Hematopoietic multipotent progenitor cell treated with erythropoietin and hydrocortisone succinate and interleukin-3 and kit ligand, for 17 days (in vitro differentiated cells): ENCODE measurements at places on chromosomes 1 and 21.

- DNase-seq: no peak
These were observed 2.1 kb upstream of the ATXN7L2 start for GRCh38 chr1:109481646-109482045.

DNA sequence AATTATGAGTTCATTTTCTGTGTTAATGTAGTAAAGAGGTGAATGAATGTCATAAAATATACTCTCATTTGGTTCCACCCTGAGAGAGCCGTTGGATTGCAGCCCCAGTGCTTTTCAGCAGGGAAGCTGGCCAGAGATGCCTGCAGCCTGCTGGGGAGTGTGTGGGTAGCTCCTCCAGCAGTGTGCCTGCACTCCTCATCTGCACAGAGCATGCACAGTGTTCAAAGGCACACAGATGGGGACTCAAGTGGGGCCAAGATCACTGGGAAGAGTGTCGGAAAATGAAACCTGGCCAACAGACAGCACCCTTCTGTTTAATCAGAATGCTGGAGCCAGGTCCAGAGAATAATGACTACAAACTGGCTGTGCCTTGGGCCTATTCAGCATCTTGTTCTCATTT, 206.8 kb downstream of the ST6GALNAC3 start:
- no peak for DNase-seq

DNA sequence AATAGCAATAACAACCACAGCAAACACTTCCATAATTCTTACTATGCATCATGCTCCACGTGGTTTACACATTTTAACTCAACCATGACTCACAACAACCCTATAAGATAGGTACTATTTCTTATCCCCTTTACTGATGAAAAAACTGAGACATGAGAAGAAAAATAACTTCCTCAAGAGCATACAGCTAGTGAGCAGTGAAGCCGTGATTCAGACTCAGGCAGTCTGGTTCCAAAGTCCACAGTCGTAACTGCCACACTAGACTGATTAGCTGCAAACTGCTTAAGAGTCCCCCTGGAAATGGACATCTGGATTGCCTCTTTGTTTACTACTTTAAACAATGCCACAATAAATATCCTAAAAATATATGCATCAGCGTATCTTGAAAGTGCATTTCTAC, 55.7 kb downstream of the PLD5 start:
- DNase-seq: no peak

- no peak for DNase-seq
These were observed 149.4 kb upstream of the TIAM1 start for GRCh38 chr21:31493350-31493880.

GRCh38 chr21:25708467-25709065, 26.1 kb downstream of the ATP5PF start:
- DNase-seq: peak; percentile 60

GRCh38 chr1:10774615-10775310, 21.7 kb downstream of the CASZ1 start:
- no peak for DNase-seq

DNA sequence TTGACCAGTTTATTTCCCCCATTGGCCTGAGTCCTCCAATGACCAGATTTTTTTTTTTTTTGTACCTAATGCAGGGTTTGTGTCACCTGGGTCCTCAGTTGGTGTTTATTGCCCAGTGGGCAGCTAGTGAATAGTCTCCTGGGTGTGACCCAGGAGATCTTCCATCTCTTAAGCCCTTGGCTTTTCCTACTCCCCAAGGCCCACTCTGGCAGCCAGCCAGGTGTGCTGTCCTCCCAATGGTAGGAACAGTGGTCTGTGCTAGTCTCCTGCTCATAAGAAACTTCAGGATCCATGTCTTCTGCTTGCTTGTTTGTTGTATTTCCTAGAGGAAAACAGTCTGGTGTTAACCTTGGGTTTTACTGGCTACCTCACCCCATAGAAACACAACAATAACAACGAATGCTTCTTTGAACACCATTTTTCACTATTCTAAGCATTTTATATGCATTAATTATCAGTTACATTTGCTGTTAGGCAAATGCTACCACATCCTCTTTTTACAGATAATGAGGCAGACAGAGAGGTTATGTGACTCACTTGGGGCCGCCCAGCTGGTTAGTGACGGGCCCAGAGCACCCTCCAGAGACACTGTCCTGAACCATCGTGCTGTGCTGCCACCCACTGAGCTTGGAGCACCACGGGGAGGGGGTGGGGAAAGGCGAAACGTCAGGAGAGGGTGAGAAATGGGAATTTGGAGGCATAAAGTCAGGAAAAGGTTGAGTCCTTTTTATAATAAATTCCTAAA, 107.5 kb downstream of the HIVEP3 start:
- no peak for DNase-seq

DNA sequence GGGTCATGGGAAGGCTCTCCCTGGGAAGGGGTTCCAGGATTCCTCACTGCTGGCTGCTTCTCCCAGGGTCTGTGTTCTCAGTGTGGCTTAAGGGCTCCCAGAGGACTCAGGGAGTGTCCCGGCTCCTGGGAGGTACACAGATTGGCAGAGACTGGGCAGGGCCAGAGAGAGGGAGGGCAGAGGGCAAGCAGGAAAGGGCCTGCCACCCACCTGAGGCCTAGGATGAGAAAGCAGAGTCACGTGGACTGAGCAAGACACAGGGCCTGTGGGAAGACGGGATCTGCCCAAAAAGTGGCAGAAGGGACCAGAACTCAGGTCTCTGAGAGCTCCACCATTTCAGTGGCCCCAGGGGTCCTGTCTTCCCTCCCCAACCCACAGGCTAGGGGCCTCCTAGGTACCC, 871 bp downstream of the SLFNL1 start:
- no peak for DNase-seq
